ENCODE measurements at places on chromosomes 3 and 15. TPM values are rescaled to one million over a fixed set of nuclear protein-coding genes. Genes with fewer than 3 reads are reported as not detected.

WDR93 gene
- total RNA-seq = under 0.01 TPM

GOLGA8R gene
- total RNA-seq = 4.8 TPM

GPR149 gene
- not detected for total RNA-seq

CSTA gene
- total RNA-seq = 0.58 TPM

HSPBAP1 gene
- 8.7 TPM for total RNA-seq

TEX55 gene
- not detected for total RNA-seq

EFL1 gene
- total RNA-seq = 38.6 TPM

SLITRK3 gene
- total RNA-seq = not detected

FURIN gene
- 39.5 TPM for total RNA-seq

ZNF502 gene
- total RNA-seq = 4.0 TPM

ZPLD1 gene
- 0.19 TPM for total RNA-seq

IQCF5 gene
- not detected for total RNA-seq

CFAP92 gene
- total RNA-seq = under 0.01 TPM

CNTN3 gene
- 0.96 TPM for total RNA-seq

BCL2A1 gene
- total RNA-seq = under 0.01 TPM

ARGFX gene
- not detected for total RNA-seq

ROPN1B gene
- total RNA-seq = not detected

ATG7 gene
- total RNA-seq = 121 TPM

Data from regular cardiac myocyte (primary cell).